ENCODE measurements at places on chromosomes 4 and X.
A peak's percentile ranks its signal among the peaks of the same experiment; 100 is the strongest.

DNA sequence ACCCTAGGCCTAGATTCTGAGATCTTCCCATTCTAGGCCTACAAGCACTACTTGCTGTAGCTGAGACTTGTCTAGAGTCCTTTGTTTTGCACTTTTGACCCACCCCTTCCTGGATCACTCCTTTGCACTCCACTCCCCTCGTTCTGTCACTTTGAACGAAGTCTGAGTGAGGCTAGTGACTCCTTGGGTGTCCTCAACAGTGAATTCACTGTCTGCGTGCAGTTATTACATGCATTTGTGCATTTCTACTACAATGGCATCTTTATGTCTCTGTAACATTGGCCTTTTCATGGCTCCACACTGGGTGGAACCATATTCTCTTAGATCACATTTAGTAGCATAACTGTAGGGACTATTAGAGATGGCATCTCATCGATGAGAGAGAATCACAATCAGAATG is 50.5 kb downstream of the OCRL start:
- no peak for DNase-seq

DNA sequence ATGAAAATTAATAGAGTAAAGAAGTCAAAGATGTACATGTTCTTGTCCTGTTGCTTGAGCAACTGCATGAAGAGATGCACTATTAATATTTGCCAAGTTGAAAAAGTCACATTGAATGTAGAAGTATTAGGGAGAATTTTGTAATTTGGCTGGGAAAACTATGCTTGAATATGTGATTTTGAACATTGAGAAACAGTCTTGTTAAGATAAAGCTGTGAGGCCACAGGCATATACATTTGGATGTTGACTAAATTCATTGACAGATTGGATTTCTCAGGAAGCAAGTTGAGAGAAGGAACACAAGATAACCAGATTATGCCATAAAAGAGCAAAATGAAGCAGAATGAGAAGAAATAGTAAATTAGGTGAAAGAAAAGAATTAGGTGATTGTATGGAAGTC is 1777.5 kb upstream of the PCDH7 start:
- DNase-seq = no peak

GRCh38 chr4:134632056-134632455 is 430.5 kb upstream of the PABPC4L start:
- no peak for DNase-seq

DNA sequence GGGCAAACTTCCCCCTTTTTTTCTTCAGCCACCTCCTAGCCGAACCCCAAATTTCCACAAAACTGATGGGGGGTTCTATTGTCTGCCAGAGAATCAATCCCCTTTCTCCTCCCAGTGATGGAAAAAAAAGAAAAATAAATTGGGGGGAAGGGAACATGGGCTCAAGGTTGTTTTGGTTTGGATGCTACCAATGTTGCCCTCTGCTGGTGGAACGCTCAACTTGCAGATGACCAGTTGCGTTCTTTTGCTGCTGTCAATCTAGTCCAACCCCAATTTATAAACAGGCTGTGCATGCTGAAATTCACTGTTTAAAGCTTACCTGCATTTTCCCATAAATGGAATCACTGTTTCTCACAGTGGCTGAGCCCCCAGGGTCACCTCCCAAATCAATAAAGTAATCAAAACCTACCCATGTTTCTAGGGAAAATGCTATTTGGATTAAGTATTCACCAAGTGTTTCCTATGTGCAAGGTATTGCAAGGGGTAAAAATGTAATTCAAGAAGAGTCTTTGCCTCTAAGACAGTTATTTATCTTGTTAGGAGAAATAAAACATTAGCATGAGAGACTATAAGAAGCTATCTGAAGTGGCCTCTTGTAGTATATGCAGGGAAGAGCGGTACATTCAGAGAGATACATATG is 116.7 kb upstream of the TMEM164 start:
- DNase-seq = peak; percentile 8

GRCh38 chr4:11451716-11452115 is 23.0 kb upstream of the HS3ST1 start:
- DNase-seq = no peak

- DNase-seq = no peak
These were observed 54.1 kb downstream of the ATRX start for GRCh38 chrX:77731821-77732419.

GRCh38 chr4:13413729-13414437 is 70.3 kb downstream of the RAB28 start:
- DNase-seq = no peak

DNA sequence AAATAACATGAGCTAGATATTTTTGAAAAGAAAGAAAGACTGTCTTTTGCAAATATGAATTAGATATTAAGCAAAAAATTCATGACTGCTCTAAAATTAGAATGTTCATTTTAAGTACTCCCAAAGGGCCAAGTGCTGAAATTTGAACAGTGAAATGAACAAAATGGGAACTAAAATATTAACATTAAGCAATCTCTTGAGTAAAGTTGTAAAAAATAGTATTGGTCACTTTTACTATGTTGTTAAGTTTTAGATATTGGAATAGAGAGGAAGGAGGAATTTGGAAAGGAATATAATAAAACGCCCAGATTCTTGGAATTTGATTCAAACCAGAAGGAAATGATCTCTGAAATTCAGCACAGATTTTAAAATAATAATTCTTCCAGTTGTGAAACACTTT is 125.9 kb upstream of the ANK2 start:
- no peak for DNase-seq

DNA sequence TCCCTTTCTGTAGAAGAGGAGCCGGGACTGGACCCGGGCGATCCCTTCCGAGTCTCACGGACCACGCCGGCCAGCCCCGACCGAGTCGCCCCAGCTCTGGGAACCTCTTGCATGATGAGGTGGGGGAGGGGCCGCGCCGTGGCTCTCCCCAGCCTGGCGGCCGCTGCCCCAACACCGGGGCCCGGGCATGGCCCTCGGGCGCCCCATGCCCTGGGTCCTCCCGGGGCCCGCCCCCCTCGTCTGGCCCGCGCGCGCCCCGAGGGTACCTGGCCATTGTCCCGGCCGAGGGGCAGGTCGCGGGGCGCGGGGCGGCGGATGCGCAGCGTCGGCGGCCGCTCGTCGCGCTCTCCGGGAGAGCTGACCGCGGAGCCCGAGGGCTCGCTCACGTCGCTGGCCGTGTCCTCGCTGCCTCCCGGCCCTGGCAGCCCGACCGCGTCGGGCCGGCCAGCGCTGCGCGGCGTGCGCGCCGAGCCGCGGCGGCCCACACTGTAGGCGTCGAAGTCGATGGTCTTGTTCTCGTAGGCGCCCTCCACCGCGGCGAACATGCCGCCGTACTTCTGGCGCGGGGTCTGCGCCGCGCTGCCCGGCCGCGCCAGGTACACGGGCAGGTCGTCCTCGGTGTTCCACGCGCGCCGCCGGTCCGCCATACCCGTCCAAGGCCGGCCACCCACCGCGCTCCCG is 423 bp downstream of the CRMP1 start:
- DNase-seq = no peak

- DNase-seq = no peak
These were observed 1.3 kb downstream of the G3BP2 start for GRCh38 chr4:75671802-75672421.

DNA sequence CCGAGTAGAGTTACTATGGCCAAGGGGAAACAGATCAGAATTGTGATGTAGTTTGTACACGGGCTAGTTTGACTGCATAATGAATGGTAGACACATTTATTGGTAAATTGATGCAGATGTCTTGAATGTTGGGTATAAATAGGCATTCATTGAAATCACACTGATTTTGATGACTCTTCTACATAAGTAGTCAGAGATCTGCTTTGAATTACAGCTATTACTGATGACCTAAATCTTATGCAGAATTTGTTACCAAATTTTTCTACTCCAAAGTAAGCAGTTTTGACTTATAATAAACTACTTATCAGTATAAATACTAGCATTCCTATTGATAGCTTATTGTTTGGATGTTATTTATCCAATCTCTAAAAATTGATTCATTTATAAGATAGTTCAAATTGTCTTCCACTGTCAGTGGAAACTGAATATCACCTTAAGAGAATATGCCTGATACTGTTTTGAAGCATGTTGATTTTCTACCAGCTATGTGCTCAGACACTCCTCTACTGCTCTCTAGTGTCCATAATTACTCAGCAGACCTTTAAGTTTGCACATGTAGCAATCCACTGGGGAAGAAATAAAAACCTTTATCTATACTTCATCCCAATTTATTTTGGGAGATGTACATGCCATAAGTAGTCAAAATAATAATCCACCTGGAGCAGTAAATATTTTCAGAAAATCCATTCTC is 120.3 kb downstream of the RASL11B start:
- no peak for DNase-seq

DNA sequence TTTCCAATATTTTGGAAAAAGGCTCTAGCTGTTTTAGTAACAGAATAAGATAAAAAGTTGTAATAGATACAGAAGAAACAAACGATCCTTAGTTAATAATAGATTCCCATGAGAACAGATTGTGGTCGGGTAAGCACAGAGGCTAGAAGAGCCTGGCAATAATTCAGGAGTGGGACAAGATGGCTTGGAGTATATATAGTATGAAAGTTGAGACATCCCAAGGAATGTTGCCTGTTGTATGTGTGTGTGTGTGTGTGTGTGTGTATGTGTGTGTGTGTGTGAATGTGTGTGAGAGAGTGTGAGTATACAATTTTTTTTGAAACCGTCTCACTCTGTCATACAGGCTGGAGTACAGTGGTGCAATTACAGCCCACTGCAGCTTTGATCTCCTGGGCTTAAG is 150.7 kb downstream of the PDGFC start:
- DNase-seq = no peak

DNA sequence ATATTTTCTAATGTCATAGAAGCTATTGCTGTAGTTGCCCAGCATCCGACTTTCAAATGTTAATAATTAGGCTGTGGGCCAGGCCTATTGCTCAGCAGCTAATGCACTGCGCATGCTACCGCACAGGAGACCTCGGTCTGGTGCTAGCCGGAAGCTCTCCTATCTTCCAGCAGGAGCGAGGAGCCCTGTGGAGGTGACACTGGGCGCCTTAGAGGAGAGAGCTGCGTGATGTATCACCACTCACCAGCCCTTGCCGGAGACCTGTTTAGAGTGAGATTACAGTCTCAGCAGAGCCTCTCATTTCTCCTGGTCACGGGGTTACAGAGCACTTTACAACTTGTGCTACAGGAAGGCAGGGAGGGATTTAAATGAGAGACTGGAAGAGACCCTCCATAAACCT is 31.1 kb upstream of the MID1IP1 start:
- no peak for DNase-seq

GRCh38 chr4:189293459-189293858 is 647.2 kb upstream of the FRG1 start:
- DNase-seq = no peak

DNA sequence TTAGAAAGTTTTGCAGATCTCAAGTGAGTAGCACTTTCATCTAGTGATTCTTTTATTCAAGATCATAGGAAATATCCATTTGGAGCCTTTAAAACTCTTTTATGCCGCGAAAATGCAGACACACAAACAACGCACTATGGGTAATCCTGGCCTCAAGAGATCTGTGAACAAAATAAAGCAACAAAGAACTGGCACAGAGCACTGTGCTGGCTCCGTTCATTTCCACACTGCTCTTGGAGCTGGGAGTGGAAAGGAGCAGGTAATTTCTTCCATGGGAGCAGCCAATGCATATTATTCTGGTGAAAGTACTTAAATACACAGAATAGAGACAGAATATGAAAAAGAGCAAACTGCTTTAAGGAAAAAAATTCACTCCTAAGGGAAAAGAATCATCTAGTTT is 172.7 kb upstream of the FRG1 start:
- DNase-seq = no peak

DNA sequence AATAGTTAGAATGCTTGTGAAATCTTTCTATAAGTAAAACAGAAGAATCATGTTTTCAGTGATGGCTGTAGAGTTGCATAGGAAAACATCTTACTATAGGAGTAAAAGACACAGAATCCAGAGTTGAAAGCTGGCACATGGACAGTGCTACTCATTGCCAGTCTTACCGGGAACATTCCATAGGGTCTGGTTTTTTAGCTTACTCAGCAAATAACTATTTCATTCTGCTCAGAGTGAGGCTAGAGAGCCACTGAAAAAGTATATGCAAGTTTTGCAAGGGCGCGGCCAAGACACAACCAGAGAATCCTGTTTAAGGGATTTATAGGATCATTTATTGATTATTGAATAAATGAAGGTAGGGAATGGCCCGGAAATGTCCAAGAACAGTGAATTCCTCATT is 60.3 kb downstream of the MTHFD2L start:
- no peak for DNase-seq

GRCh38 chr4:101977076-101977475 is 186.5 kb downstream of the BANK1 start:
- no peak for DNase-seq

GRCh38 chrX:74353984-74354383 is 50.0 kb downstream of the ZCCHC13 start:
- DNase-seq = no peak

DNA sequence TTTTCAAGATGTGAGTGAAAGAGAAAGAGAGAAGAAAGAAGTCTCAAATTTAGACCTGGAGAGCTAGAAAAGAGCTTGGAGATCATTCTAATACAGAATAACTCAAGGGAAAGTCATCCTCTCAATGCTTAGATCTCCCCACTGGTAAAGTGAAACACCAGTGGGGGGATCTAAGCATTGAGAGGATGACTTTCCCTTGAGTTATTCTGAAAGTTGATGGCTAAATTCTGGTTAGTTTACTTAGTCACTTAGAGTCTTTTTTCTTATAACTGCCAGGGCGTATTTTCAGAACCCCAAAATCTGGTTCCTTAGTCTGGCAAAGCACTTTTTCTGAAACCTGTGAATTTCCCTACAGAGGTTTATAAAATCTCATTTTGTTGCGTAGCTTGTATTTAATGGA is 198.6 kb downstream of the ARHGAP24 start:
- DNase-seq = no peak

DNA sequence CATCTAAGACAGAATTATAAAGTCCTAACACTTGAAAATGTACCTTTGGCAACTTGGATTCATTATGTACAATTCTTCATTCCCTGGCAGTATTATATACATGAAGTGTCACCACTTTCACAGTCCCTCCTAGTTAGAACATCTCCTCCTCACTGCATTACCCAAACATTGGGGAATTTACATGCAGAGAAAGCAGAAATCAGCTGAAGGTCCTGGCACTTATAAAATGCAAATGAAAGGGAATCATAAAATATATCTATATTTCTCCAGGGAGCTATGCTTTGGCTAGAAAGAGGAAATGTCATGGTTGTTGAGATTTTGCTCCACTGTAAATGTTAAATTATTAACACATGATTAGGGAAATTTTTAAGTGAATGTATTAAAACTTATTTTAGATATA is 835.6 kb upstream of the SLIT2 start:
- no peak for DNase-seq

GRCh38 chr4:111066887-111067286 is 444.0 kb upstream of the PITX2 start:
- no peak for DNase-seq

- no peak for DNase-seq
These were observed 127.1 kb downstream of the SH3KBP1 start for GRCh38 chrX:19760345-19760744.

- no peak for DNase-seq
These were observed 208.1 kb downstream of the PDGFC start for GRCh38 chr4:156763511-156763910.

DNA sequence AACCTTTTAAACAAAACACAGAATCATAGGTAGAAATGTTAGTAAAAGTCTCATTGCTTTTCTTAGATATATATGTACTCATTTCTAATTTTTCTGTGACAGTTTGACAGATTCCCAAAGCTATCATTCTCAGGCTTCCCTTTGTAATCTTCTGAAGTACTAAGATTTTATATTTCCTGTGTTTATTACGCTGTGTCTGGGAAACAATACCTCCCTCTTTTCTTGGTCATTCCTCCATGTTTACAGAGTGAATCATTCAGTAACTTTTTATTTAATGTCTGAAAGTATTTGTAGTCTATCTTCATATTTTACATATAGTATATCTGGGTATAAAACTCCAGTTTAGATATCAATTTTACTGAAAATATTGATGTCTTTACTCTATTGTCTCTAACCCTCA is 1826.3 kb upstream of the IGFBP7 start:
- no peak for DNase-seq
